Stimulated activated CD8-positive, alpha-beta memory T cell treated with anti-CD3 and anti-CD28 coated beads, Interleukin-2, amount 100 ng/mL, for 1 hour (primary cell): ENCODE measurements at places on chromosomes 2 and 18.

GRCh38 chr18:7609617-7610016, 42.5 kb downstream of the PTPRM start:
- DNase-seq: no peak

GRCh38 chr2:68693951-68694350, 40.7 kb upstream of the ARHGAP25 start:
- no peak for DNase-seq

DNA sequence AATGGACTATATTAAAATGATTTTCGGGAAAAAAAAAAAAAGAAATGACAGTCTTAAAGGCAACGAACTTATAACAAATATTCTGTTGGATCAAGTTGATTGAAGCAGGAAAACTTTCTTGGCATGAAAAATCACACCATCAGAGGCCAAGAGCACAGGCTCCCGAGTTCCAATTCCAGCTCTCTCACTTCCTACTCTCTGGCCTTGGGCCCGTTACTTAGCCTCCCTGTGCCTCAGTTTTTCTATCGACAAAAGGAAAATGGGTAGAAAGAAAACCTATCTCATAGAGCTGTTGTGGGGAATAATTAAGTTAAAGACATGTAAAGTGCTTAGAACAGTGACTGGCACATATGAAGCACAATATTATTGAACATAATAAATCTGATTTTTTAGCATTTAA, 74.2 kb downstream of the HNRNPLL start:
- no peak for DNase-seq

GRCh38 chr2:19244460-19245363, 113.7 kb downstream of the OSR1 start:
- DNase-seq: no peak

DNA sequence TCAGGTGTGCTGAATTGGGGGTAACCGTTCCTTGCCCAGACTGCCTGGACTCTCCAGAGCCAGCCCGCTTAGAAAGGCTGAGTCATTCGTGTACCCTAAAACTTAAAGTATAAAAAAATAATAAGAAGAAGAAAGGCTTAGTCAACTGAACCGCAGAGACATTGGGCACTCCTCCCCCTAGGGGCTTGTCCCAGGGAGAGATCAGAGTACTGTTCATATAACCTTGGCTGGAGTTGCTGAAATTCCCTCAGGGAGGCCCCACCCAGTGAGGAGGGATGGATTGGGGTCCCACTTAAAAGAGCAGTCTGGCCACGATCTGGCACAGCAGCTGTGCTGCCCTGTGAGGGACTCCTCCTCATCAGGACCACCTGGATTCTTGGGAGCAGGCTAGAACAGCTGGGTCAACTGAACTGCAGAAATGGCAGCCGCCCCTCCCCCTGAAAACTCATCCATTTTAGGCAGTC, 37.2 kb downstream of the ANKRD12 start:
- no peak for DNase-seq

GRCh38 chr2:223759569-223760430, 77.6 kb downstream of the AP1S3 start:
- DNase-seq: no peak

DNA sequence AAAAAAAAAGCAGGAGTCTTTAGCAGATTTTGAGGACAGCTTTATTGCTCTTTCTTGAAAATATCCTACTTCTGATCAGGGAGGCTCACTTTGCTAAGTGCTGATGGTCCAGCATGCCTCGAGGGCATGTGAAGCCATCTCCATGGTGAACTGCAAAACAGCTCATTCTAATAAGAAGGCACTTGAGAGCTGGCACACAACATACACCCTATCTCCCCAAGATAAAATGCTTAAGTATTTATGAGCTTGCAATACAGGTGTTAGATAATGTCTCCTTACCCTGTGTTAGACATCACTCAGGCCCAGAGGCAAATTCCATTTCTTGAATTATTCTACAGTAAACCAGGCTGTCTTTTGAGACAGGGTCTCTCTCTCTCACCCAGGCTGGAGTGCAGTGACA, 2.7 kb downstream of the ENOSF1 start:
- no peak for DNase-seq

DNA sequence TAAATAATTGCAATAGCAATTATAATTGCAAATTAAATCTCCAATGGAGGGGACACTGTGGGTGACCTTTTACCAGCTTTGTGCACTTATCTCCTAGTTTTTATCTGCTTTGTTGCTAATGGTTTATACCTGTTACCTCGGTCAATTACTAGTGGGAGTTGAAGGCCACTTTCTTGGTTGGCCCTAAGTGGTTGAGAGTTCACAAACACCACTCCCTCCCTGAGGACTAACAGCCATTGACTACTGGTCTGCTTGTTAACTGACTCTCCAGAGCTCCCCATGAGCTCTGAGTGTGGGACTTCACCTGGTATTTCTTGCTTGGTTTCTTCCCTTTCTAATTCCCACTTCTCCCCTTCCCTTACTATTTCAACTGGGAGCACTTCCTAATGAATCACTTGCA, 27.2 kb downstream of the SERPINE2 start:
- no peak for DNase-seq

DNA sequence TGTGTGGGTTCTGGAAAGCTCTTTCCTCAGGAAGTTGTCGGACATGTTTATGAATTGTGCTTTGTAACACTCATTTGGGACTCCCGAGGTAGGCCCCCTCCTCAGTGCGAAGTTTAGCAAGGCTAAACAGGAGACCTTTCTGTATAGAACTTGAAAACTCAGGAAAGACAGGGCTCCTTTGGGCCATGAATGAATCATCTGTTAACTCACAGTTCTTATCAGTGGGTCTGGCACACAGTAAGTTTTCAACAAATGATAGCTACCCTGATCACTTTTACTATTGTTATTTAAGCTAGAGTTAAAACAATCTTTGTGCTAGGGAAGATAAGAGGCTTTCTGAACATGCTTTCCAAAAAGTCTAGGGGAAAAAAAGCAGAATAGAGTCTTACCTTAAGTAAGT, 430.5 kb upstream of the ETAA1 start:
- DNase-seq: no peak

DNA sequence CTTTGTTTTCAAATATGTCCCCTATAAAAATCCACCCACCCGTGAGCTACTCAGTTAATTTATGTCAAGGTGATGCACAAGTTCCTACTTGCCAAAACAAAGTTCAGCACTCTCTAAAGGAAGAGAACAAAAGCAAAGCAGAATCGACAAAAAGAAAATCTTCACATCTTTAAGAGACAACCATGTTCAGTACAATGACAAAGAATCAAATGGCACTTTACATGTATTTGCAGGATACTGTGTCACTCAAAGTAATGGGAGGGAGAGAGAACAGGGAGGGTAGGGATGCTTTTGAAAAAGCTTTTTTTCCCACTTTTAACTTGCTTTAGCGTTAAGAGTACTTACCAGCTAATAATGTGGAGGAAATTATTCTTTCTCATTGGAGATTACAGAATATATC, 39.0 kb upstream of the FAM237A start:
- DNase-seq: no peak

DNA sequence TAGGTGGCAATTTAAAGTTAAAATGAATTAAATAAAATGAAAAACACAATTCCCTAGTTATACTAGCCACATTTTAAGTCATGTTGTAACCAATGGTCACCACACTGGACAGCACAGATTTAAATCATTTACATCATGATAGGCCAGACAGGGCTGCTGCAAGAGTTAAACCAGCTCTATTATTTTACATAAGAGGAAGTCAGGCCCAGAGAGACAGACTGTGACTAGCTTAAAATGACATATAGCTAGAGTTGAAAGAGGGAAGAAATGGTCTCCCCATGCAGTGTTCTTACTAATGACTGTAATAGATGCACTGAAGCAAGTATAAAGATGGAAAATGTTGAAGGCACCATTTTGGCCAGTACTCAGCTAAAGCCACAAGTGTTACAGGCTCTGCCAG, 69.6 kb downstream of the SLC66A3 start:
- no peak for DNase-seq

DNA sequence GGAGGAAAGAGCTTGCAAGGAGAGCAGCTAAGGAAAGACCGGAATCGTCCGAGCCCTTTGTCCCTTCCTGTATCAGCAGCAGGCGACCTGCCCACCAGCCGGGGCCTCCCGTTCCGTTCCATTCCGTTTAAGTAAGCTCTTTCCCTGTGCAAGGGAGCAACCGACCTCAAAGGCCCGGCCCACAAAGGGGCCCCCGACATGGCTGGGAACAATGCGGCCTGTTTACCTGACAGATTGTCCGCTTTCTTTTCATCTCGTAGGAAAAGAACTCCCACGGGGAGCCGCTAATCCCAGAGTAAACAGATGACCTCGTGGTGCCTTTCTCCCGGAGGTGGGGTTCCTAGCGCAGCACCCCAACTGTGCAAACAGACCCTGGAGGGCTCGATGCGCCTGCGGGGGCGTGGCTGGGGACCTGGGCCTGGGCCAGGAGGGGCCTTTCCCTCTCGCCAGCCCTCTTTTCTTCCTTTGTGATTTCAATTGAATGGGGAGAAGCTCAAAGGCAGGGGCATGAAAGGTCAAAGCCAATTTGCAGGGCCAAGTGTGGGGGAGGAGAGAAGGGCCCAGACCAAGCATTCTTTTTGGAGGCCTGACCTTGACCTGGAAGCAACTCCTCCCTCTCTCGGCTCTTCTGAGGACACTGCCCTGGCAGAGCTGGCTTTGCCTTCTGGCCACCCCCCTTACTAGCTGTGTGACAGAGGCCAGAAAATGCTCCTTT, 120.2 kb downstream of the INHBB start:
- no peak for DNase-seq

DNA sequence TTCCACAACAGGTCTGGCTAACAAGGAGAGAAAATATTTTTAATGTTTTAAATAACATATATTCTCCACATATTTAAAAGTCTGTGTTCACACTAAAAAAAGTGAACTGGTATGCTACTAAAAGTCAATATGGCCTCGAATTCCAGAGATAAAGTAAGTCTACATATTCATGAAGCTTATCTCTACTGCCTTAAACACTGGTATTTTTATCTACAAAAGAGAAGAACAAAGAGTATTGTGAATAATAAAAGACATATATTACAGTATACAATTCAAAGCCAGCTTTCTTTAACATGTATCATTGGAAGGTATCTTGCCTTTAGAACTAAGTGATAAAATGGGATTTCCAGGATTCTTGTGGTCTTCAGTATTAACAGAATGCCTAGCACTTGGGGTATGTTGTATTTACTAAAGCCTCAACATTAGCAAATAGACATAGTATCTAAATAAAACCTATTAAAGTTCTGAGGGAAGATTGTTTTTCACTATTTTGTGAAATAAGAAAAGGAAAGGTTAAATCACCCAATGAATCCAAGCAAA, 302.8 kb upstream of the CCDC68 start:
- DNase-seq: no peak

GRCh38 chr18:79581406-79581805, 98.2 kb upstream of the CTDP1 start:
- no peak for DNase-seq

DNA sequence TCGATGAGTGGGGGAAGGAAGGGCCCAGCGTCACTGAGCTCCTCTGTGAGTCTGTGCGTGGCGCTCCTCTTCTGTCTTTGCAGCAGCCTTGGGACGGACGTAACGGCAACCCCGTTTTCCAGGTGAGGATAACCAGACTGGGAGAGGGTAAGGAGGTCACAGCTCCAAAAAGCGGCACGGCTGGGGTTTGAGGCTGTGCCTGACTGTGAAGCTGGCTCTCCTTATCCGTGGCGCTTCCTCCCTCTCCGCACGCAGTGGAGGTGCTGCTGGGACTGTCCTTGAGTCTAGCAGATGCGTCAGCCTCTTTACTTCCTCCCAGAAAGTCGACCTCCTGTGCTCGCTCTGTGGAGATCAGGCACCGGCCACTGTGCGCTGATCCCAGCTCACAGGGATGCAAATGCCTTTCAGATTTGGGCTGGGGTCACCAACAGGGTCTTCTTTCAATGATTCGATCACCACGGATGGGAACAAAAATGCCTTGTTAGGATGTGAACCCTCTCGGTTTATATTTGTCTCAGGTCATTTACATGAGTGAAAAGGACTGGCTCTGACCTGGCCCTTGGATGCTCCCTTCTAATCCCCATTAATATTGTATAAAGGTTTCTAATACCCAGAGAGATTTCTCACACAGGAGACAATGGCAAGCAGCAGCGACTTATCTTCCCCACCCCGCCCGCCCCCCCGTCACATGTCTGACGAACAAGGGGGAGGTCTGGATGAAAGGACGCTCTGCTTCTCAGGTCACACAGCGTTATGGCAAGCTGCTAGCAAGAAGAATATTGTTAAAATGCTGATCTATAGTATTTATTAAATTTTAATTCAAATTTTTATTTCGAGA, 30.1 kb upstream of the E2F6 start:
- no peak for DNase-seq

- no peak for DNase-seq
These were observed 10.6 kb downstream of the SPEG start for GRCh38 chr2:219445220-219445640.

GRCh38 chr2:217553202-217553601, 449.6 kb downstream of the TNS1 start:
- no peak for DNase-seq

- no peak for DNase-seq
These were observed 71.3 kb downstream of the UGGT1 start for GRCh38 chr2:128162266-128162665.

- no peak for DNase-seq
These were observed 83.3 kb downstream of the ICOS start for GRCh38 chr2:204019572-204020501.

- DNase-seq: no peak
These were observed 84.1 kb downstream of the INO80D start for GRCh38 chr2:206001912-206002311.

GRCh38 chr18:9856092-9856491, 29.7 kb upstream of the TXNDC2 start:
- no peak for DNase-seq
